ENCODE measurements at places on chromosomes 6 and 20. TPM values are rescaled to one million over a fixed set of nuclear protein-coding genes. Genes with fewer than 3 reads are reported as not detected.

ANKRD66 gene
- not detected for total RNA-seq

NKAPL gene
- total RNA-seq: 2.8 TPM

PRSS16 gene
- total RNA-seq: 13.0 TPM

BPIFB2 gene
- not detected for total RNA-seq

AURKA gene
- 24.8 TPM for total RNA-seq

SLC22A16 gene
- total RNA-seq: not detected

ADGRF5 gene
- 3.9 TPM for total RNA-seq

KLHDC3 gene
- total RNA-seq: 84.1 TPM

KCNK15 gene
- total RNA-seq: 0.44 TPM

KCNK16 gene
- total RNA-seq: not detected

ANKRD6 gene
- total RNA-seq: 2.8 TPM

NHLRC1 gene
- total RNA-seq: 1.8 TPM

SULF2 gene
- total RNA-seq: 102 TPM
